ENCODE measurements at places on chromosomes 1 and 21.

GRCh38 chr1:201480231-201481003 lies 11.4 kb upstream of the PHLDA3 start:
- DNase-seq = peak; percentile 36

GRCh38 chr1:76374086-76374485 lies 299.5 kb downstream of the ST6GALNAC3 start:
- DNase-seq = no peak

- DNase-seq = no peak
Measured at GRCh38 chr1:33130297-33130696, 49.3 kb downstream of the AZIN2 start.

DNA sequence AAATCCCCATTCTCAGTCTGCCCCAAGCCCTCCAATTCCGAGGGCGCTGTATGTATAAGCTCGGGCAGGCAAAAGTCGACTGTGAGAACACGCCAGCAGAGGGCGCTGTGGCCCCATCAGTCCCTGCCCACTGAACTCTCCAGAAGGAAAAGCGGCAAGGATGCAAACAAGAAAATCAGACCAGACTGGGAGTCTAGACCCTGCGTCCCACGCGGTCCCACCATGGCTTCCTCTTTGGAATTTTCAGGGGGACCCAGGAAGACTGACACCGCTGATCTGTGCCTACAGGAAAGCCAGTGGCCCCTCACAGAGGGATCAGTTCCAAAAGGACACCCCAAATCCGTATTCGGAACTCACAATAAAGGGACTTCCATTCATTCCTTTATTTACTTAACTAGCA lies 19.5 kb downstream of the TEX35 start:
- peak; percentile 42 for DNase-seq

GRCh38 chr1:24424207-24424606 lies 8.6 kb downstream of the NIPAL3 start:
- DNase-seq = no peak

GRCh38 chr1:201059401-201059800 lies 35.9 kb upstream of the KIF21B start:
- DNase-seq = no peak

DNA sequence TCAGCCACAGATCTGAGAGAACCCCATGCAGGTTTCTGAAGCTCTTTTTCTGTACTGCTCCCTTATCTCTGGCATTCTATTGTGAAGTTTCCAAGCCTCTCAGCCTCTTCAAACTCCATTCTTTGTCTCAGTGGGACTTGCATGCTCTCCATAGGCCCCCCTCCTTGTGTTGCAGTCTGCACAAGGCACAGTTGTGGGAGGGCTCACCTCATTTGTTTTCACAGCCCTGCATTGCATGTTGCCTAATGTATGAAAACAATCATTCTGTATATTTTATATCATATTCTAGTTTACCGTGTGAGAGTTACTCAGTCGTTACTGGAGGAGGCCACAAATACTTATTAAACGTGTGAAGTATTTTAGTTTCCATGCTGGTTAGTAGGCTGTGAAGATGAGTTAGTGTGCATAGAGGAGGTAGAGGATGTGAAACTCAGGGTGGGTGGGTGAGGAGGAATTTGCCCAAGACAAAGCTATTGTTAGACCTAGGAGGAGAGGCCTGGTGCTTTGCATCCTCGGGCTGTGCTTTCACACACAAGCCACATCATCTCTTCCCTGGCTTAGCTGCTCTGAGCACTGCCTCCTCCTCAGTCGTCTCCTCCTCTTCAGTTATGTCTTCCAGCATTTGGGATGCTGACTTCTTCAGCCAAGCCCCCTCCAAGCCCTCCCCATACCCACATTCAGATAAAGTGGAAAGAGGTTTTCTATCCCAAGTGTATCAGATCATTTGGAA lies 7.8 kb upstream of the CHI3L2 start:
- no peak for DNase-seq

GRCh38 chr1:36869054-36869453 lies 165.3 kb downstream of the GRIK3 start:
- DNase-seq = no peak

- no peak for DNase-seq
Measured at GRCh38 chr1:25021591-25022215, 91.6 kb upstream of the RUNX3 start.

DNA sequence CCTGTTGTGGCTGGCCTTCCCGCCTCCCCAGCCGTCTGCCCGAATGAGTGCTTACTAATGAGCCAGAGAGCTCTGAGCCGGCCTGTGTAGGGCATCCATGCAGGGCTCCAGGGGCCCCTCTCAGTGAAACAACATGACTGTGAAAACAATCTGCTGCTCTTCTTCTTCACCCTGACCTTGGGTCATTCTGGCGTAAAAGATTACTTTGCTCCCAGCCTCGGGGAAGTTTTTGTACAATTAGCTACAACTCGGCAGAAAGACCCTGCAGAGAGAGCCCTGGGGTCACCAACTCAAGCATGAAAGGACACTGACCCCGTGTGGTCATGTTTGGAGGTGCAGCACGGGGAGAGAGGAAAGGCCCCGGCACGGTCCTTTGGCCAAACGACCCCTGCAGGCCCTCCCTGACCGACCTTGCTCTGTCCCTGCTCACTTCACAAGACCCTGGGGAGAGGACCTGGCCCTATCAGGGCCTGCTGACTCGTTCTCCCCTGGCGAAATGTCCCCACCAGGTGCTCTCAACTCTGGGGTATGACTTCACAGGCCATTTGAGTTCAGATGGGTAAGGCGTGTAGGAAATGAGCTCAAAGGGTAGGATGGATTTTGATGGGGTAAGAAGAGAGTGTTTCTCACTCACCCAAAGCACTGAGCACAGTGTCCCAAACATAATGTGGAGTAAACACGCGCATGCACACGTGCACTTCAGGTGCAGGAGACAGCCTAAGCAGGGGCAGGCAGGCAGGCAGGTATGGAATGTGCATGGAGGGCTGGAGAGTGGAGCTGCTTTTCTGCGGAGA lies 22.9 kb upstream of the FAM20B start:
- peak; percentile 31 for DNase-seq

DNA sequence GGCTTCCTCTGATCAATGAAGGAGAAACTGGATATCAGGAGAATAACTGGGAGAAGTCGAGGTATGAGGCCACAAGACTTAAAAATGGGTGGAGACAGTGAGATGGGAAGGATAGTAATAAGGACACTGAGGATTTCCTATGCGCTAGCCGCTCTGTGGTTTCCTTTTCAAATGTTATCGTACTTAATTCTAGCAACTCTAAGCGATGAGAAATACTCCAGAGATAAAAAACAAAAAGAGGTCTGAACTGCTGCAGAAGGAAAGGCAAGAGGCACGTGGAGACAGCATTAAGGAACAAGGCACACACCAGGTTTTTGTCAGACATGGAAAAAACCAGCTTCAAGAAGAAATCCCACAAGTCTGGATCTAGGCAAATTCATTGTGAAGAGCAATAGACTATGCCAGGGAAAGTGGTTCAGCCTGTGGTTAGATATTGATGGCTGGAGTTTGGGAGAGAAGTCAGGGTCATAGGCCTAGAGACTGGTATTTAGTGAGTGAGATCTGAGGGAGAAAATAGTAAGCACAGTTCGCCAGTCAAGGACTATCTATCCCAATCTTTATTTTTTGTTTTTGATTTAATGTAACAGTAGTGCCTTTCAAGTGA lies 5.3 kb downstream of the CLCA2 start:
- no peak for DNase-seq

- DNase-seq = no peak
Measured at GRCh38 chr1:44775930-44776729, 790 bp downstream of the RPS8 start.

DNA sequence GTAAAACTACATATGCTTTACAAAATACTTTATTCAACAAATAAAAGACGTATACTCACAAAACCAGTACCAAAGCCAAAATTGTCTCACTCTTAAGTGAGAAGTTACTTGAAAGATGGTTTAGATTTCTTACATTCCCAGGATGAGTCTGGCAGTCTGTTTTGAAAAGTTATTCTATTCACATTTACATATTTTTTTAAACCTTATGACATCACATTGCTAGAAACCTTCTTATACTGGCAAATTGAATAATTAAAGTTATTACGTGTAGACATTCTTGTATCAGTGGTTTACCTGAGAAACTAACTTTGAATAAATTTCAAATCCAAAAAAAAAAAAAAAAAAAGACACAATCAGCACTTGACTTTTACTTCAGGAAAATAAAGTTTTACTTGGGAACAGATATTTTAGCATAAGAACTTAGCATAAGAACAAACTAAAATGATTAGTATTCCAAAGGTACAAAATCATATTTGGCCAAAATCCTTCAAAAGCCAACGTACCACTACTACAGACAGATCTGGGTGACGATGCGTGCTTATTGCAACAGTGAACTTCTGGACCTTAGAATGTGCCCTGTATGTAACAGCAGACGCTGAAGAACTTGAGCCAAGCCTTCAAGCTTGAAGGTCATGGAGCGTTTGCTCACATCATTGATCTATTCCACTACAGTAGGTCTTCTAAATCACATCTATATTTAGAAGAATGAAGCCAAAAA lies 2.5 kb downstream of the CDC42BPA start:
- no peak for DNase-seq

DNA sequence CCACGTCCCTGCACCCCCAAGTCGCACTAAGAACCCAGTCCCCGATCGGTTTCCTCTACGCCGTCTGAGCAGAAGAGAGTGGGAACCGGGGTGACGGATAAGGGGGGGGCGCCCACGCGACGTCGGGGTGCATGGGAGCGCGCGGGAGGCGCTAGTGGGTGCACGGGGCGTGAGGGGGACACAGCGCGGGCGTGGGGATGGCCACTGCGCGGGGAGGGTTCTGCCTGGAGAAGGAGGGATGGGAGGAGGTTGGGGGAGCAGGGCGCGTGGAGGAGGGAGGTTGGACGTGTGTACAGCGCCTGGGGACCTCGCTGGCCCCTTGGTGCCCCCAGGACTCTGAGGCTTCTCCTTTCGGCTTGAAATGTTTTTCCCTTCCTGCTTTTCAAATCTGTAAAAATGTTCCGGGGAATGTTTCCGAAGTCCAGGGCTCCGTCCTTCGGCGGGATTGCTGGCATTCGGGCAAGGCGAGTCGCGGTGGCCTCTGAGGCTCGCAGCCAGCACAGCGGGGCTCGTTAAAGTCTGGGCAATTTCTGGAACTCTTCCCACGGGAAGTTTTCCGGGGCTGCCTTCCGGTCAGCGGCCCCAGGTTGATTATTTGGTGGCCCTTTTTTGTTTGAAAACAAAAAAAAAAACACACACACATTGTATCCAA lies 13.1 kb downstream of the RNF220 start:
- DNase-seq = no peak

All from activated CD4-positive, CD25-positive, alpha-beta regulatory T cell treated with anti-CD3 and anti-CD28 coated beads, Interleukin-2, amount 50 U/mL, for 16 hours (primary cell).